H4 (cell line): ENCODE measurements at places on chromosomes 1 and 21.

GRCh38 chr1:103063921-103064320 lies 44.4 kb downstream of the COL11A1 start:
- no peak for DNase-seq

GRCh38 chr1:154752273-154753030 lies 117.6 kb downstream of the KCNN3 start:
- DNase-seq, result no peak

- DNase-seq, result no peak
Observed at GRCh38 chr1:70674941-70675685, 264.0 kb downstream of the CTH start.

- DNase-seq, result no peak
Observed at GRCh38 chr21:37792046-37792445, 124.2 kb downstream of the KCNJ6 start.
